Inflammatory macrophage treated with lipopolysaccharide for 4 hours (primary cell): ENCODE measurements at places on chromosomes 12 and 14.

- peak; percentile 25 for DNase-seq
Observed at GRCh38 chr14:61342932-61343331, 21.6 kb downstream of the PRKCH start.

DNA sequence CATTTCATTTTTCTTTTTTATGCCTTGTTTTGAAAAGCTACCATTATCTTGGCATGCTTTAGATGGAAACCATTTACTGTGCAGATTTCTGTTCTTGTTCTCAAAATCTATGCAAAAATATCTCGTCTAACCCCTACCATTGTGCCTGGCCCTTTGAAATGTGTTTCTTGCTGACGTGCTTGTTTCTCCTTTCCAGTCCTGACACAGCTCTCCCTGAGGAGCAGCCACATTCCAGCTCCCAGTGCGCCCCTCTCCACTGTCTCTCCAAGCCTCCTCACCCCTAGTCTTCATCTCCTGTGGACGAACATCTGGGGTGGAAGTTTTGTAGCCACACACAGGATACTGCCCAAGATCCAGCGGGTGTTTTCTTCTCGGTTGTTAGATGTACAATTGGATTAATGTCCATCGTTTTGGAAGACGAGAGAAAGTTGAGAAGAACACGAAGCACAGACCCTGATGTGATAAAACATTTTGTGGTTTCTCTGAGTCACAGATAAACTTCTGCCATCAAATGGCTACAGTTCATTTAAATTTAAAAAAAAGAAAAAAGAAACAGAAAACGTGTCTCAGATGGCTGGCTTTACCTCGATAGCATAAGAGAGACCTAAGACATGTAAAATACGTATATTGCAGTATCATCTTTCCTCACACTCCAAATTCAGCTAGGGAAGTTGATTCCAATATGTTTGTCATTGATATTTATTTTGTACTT lies 21.9 kb upstream of the FGD4 start:
- no peak for DNase-seq

- DNase-seq = peak; percentile 83
Observed at GRCh38 chr14:103121846-103122584, 1.2 kb upstream of the TNFAIP2 start.

- DNase-seq = no peak
Observed at GRCh38 chr14:68075382-68076029, 255.9 kb downstream of the RAD51B start.

GRCh38 chr12:26090836-26091510 lies 33.9 kb downstream of the BHLHE41 start:
- no peak for DNase-seq

- no peak for DNase-seq
Observed at GRCh38 chr12:102009796-102010195, 52.0 kb downstream of the WASHC3 start.
